GM12891 (cell line): ENCODE measurements at places on chromosomes 3 and 15.
A peak's percentile ranks its signal among the peaks of the same experiment; 100 is the strongest.

DNA sequence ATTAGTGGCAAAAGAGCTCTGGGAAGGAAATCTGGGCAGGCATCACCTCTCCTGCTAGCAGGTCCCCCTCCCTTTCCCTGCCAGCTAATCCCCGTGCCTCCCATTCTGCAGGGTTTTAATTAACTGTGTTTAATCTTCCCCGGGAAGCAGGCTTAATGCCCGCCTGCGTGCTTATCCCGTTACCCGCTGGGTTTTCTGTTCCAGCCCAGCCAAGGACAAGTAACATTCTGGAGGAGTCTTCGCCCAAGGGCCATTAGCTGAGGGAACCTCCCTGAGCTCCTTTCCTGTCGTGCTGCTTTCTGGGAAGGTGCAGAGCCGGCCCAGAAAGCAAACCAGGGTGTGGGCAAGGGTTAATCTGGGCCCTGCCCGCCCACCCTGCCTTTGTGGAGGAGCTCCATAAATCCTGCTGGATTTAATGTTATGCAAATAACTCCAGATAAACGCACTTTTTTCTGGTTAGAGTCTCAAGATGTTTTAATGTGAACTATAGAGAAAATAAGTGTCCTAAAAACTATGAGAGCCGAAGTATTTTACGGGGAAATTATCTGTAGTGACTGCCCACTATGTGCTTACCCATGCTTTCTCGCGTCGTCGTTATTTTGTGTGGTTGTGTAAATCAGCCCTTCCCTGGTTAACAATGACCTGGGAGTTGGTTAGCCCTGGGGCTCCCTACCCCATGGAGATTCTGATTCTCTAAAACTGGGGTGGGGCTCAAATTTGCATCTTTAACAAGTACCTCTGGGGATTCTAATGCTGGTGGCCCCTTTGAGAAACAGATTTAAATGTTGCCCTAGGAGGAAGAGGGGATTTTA, 25.9 kb downstream of the TRIM71 start:
- no peak for DNase-seq

DNA sequence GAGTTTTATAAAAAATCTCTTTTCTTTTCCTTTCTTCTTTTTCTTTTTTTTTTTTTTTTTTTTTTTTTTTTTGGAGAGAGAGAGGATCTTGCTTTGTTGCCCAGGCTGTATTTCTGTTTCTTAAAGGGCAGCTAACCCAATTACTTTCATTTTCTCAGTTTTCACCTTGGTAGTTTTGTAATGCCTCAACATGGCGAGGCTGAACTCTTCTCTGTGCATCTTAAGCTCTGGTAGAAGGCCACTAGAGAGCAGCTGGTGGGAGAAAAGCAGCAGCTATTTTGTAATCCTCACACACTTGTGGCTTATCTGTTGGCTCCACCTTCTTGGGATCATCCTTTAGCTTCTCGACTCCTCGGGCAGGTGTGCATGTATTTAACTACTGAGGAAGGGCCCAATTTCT, 152.2 kb upstream of the MEIS2 start:
- DNase-seq = no peak

- no peak for DNase-seq
Measured at GRCh38 chr15:55394694-55395093, 13.5 kb downstream of the CCPG1 start.

DNA sequence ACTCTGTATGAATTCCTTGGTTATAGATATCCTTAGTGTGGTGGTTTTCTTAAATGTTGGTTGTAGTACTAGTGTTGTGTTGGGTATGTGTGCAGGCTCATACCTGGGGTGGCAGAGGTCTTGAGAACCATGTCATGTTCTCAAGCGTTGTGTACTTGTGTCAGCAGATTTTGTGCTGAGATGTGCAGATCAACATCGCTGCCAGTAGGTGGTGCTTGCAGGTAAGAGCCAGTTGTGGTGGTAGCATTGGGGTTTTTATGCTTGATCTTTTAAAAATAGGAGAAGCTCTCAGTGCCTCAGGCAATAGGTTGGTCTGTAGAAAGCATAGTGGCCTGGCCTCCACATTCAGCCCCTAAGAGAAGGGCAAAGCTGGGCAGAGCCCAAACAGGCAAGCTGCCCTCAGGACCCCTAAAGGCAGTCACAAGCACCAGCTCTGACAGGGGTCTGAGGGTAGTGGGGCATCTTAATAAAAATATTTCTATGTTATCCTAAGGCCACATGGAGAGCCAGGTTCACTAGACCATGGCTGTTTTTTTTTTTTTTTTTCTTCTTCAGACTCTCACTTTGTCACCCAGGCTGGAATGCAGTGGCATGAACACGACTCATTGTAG, 164.0 kb downstream of the IL20RB start:
- DNase-seq = no peak

DNA sequence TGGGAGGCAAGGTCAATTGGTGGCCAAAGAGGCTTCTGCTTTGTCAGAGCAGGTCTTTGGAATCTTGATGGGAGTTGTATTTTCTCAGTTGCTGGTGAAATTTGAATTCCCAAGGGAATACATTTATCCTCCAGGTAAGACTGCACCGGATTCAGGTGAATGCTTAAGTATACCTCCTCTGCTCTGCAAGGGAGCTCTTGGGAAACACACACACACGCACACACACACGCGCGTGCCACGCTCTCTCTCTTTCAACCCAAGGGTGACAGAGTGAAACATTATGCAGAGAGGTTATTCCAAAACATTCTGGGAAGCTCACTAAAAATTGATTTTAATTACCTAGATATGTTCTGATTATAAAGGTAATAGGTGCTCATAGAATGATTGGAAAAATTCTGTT, 33.7 kb downstream of the ST6GAL1 start:
- DNase-seq = no peak

GRCh38 chr3:193946945-193947344, 189.0 kb upstream of the HES1 start:
- no peak for DNase-seq

DNA sequence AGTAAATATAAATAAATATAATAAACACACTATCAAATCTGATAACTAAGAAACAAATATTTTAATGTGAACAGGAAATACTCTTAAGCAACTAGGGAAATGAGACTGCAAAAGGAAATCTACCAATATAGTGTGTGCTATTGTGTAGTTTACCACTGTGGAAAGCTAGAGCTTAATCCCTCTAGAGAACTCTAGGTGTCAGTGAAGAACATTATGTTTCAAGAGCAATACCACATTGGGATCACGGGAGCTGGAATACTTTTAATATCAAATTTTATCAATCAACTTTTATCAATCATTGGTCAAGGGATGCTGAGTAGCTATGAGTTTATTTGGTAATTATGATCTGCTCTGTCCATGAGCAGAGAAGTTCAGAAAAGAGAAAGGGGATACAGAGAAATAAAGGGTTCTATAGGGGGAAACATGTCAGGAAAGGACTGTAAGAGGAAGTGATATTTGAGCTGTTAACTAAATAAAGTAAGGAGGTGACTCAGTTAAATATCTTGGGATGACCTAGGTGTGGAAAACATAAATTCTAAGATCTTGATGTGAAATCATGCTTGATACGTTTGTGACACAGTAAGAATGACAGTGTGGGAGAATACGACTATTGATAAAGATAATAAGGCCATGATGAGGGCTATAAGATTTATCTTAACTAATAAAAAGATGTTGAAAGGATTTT, 762.2 kb upstream of the ALCAM start:
- DNase-seq = no peak

GRCh38 chr3:188948281-188948996, 223.3 kb upstream of the TPRG1 start:
- no peak for DNase-seq

- no peak for DNase-seq
Measured at GRCh38 chr15:48946074-48946839, 17.5 kb downstream of the SHC4 start.

DNA sequence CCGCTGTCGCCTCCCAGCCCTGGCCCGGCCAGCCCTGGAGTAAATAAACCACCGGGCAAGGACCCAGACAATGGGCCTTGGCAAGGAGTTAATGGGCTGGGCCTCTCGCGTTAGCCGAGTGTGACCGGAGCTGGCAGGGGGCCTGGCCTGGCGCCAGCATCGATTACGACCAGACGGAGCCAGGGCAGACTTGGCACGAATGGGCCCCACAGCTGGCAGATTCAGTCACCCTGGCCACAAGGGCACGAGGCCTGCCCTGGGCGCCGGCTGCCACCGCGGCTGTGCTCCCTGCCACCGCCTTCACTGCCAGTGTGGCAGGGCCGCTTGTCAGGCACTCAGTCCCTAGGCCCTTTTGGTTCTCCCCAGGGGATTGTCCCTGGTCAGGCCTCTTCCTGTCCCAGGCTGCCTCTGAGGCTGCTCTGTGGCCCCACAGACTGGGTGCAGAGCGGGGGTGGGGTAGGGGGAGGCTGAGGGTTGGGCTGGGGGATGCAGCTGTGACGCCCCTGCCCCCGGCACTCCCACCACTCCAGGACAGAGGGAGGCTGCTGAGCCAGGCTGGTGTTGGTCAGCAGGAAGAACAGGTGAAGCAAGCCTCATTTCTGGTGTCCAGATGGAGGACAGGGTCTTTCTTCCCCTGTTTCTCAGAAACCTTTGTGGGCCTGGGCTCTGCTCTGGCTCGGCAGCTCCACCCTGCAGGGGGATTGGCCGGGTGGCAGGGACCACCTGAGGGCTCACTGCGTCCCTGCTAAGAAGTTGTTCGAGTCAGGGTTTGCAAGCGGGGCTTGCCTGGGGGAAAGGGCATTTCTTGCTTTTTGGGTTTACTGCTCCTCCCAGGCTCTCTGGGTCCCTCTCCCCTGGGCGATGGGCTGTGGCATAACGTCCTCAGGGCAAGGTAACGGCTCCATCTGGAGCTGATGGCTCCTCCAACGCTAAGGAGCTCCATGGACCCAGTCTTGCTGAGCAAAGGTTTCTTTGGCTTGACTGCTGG, 30.5 kb upstream of the SRP14 start:
- DNase-seq = no peak

- DNase-seq = peak; percentile 3
Measured at GRCh38 chr3:18111796-18112232, 313.3 kb downstream of the SATB1 start.

DNA sequence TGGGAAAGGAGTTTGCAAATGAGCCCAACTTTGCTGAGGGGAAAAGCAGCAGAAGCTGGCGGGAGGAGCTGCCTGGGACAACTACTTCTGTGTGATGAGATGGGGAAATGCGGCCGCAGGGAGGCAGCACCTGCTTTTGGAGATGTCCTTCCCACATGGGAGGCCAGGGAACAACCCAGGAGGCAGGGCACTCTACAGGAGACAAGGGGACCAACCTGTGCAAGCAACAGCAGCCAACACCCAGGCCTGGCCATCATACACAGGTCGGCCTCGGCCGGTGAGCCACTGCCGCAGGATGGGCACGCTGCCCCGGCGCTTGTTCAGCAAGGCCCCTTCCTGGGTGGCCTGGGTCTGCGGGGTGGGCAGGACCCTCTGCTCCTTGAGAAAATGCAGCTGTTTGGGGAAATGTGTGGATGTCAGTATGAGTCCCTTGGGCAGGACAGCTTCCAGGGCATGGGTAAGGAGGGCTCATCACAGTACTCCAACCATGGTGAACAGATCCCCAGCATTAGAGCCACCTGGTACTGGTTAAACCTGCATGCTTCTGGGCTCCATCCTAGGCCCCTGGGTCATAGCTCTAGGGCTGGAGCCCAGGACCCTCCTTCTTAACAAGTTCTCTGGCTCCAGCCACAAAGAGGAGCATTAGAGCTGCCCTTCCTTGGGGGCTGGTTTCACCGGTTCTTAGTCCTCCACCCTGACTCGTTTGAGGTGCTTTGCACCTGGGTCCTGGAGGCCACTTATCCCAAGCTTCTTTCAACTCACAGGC, 11.6 kb downstream of the EPB42 start:
- DNase-seq = no peak

- no peak for DNase-seq
Measured at GRCh38 chr3:122103821-122104514, 48.8 kb downstream of the CD86 start.

DNA sequence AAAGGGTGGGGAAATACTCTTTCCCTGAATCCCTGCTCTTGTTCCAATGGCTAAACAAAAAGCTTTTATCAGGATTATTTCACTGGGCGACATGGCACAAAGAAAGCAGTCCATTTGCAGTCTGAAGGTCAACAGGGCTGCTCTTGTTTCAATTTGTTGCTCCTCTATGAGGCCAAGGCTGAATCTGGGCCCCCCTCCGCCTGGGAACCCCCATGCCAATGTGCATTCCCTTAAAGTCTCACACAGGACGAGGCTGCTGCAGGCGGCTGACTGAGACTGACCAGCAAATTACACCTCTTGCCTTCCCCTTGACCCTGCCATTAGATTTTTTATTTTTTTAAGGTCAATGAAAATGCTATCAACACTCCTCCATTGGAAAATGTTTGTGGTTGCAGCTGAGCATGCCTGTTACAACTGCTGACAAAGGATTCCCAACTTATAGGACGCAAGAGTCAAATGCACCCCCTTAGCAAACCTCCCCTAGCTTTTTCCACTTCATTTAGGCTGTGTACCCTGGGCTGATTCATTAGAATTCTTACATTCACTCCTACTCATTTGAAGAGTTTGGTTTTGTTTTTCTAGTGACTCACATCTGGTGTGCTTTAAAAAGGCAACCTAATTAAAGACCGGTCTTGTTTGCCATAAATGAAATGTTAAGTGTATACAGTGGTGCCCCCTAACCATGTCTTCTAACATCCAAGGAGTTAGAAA, 60.8 kb upstream of the ARHGEF3 start:
- DNase-seq = no peak

DNA sequence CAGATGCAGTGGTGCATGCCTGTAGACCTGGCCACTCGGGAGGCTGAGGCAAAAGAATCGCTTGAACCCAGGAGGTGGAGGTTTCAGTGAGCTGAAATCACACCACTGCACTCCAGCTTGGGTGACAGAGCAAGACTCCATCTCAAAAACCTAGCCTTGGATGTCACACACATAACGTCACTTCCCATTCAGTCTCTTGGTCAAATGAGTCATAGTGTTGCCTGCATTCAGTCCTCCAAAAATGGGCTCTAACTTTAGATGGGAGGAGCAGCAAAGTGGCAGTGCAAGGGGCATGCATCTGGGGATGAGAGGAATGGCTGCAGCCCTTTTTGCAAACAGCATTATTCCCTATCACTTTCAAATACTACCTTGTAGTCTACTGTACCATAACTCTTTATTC, 62.9 kb upstream of the AGBL1 start:
- no peak for DNase-seq

GRCh38 chr15:93848490-93848889, 382.9 kb upstream of the MCTP2 start:
- no peak for DNase-seq
